ENCODE measurements at places on chromosomes 7 and 10. TPM values are rescaled to one million over a fixed set of nuclear protein-coding genes. Genes with fewer than 3 reads are reported as not detected.

PSPH gene
- total RNA-seq, result 111 TPM

- DNase-seq, result no peak
These were observed 52.0 kb downstream of the ANKIB1 start for GRCh38 chr7:92297736-92298135.

- no peak for DNase-seq
These were observed 154.9 kb downstream of the SDHAF3 start for GRCh38 chr7:97272237-97272975.

DNA sequence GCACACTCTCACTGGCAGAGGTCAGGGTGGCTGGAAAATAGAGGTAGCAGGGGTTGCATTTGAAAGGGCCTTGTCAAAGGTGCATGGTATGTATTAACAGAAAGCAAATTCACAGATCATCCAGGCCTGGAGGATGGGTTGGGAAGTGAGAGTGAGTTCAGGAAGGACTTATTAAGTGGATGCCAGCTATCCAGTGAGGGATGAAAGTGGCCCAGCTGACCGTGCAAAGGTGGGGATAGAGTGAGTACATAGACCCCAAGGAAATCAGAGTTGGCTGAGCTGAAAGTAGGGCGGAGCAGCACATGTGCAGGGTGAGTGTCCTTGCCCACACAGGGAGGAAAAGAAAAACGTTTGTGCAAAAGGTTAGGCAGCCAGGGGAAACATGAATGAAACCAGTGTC lies 58.1 kb downstream of the HECW1 start:
- DNase-seq, result no peak

- no peak for DNase-seq
These were observed 62.4 kb downstream of the CTTNBP2 start for GRCh38 chr7:117810642-117811512.

GRCh38 chr7:18566829-18567228 lies 71.3 kb downstream of the HDAC9 start:
- no peak for DNase-seq

Measured in Caco-2 (cell line).